ENCODE measurements at places on chromosomes 5 and 9.

DNA sequence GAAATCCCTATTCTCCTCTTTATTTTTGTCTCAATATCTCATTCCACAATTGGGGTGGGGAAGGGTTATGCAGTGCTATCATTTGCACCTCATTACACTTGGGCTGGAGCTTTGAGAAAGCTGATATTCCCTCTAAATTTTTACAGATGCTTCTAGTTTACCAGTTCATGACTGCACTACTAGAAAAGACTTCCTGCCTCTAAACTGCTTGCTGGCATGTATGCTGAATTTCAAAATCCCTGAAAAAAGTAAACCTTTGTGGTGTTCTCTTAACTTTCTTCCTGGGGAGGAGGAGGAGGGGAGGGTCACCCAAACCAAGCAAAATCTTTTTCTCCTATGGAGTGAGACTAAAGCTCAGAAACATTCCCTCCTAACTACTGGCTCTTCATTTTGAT is 45.1 kb downstream of the BNC2 start:
- peak; percentile 85 for DNase-seq

DNA sequence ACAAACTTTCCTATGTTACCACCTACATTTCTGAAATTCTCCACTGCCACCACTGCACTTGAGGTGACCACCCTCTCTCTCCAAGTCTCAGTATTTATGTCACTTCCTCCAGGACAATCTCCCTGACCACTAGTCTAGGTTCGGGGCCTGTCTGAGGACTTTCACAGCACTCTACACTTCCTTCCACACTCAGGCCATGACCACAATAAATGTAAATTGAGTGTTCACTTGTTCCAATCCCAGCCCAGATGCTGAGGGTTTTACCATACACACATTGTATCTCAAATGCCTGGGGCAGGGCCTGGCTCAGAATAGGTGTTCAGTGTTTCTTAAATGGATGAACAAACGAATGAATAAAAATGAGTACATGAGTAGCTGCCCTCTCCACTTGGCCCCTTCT is 26.9 kb upstream of the CCNG1 start:
- no peak for DNase-seq

GRCh38 chr5:116730706-116731105 is 156.1 kb upstream of the SEMA6A start:
- no peak for DNase-seq

GRCh38 chr9:127848756-127849504 is 5.5 kb downstream of the ENG start:
- DNase-seq = no peak

DNA sequence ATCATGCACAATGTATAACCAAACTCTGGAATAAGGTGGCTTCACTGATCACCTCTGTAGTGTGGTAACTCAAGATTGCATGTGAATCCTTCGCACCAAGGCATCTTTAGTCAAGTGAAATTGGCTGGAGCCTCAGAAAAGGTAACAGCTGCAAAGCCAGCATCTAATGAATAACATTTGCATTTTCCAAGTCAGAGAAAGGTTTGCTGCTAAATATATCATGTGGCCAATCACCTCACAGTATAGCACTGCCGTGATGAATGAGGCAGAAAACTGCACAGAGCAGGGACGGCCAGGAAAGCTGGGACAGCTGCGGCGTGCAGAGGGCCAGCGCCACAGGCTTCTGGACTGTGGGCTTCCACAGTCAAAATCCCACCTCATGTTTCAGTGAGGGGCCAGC is 18.5 kb downstream of the MRPS27 start:
- no peak for DNase-seq

DNA sequence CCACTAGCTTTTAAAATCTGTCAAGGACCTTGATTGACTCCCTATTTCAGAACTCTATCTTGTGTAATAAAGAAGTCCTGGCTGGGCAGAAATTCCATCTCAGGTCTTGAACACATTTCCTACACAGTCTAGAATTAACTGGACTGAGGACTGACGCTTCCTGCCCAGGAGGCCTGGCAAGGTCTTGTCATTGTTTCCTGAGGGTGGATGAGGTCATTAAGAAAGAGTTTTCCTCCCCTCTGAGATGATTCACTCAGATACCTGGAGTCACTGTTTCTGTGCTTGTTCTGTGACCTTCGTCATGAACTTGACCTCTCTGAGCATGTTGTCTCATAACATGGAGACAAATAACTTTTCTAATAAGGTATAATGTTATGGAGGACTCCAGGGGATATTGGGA is 10.0 kb downstream of the MTAP start:
- peak; percentile 21 for DNase-seq

DNA sequence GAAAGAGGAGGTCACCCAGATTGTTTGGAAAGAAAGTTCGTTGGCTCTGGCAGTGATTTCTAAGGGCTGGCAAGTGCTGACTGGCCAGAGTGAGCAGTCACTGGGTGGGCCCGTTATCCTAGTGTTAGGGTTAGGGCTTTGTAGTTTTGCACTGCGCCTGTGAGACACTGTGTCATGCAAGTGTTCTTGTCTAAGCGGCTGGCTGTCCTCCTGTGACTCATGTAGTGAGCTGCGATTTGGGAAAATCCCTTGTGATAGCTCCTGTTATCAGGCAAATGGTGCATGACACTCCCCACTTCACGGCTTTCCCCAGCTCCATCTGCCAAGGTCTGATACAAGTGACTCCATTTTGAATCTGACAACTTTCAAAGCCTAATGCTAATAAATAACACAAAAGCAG is 526.0 kb upstream of the ADAMTS16 start:
- no peak for DNase-seq

DNA sequence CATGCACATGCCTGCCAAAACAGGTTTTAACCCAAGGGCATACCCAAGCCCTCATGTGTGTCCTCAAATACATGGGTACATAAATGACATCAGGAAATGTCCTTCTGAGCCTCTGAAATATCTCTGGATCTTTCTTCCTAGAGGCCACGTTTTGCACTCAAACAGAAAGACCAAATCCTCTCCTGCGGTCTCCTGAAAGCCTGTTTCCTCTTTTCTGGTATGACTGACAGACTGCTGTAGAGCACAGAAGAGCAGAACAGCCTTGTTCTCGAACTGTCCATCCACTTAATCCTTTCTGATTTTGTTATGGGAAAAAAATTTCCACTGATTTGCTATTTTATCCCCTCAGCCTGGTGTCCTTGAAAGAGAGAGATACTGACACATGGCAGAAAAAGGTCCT is 107.2 kb downstream of the ASTN2 start:
- DNase-seq = no peak

DNA sequence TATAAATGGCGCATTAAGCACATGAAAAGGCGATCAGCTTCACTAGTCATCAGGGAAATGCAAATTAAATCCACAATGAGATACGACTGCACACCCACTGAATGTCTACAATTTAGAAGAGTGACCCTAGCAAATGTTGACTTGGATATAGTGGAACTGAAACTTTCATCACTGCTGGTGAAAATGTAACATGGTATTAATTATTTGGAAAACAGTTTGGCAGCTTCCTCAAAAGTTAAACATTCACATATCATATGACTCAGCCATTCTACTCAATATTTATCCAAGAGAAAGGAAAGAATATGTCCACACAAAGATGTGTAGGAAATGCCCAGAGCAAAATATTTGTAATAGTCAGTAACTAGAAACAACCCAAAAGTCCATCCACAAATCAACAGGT is 146.5 kb downstream of the LPAR1 start:
- peak; percentile 68 for DNase-seq

DNA sequence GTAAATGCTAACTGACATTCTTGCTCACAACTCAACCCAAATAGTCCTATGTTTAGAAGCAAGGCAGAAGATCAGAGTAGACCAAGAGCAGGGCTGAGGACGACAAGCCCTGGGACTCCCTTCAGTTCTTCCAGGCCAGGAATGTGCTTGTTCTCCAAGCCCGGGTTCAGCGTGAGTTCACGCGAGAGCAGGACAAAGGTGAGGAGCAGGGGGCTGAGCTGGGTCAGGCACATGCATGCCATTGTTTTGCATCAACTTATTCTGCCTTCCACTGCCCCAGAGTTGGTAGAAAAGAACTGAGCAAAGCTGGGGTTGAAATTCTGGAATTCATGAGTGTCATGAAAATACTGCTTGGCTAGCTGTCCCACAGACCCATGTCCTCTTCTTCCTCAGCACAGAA is 206.5 kb downstream of the PAX5 start:
- DNase-seq = no peak

DNA sequence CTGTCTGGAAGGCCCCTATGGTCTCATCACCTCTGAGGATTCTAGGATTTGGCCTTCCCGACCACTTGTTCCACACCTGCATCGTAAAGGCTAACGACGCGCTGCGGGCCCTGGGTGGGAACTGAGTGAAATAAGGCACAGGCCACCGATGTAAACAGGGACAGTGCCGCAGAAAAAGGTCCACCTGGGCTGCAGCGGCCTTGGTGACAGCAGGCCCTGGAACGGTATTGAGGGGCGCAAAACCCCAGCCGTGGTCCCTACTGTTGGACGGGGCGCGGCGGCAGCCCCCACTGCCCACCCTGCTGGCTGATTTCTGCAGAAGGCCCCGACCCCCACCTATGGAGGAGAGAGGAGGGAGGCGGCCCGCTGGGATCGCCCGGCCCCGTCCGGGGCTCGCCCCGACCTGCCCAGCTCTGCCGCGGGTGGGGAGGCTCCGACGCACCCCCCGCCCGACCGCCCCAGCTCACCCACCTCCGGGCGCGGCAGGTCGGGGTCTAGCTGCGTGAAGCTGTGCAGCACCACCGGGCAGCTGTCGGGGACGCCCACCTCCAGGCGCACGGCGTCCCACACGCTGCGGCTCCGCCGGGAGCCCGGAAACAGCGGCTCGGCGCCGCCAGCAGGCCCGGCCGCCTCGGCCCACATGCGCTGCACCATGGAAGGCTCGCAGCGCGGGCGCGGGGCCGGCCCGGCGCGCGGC is 391 bp downstream of the RALGDS start:
- DNase-seq = no peak

DNA sequence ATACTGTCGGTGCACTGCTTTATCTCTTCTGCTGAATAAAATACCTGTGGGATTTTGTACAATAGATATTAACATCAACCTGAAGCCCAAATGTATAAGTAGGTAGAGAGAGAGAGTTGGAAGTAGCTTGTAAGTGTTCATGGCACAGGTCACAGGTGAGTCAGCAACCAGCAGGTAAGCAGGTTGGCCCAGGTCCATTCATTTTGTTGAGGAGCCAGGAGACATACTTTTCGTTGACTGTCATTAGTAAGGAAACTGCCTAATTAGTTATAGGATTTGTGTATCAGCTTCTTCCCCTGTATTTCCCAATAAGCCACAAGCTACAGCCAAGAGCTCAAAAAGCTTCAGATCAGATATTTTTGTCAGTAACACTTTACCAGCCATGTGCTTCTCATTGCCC is 650.8 kb downstream of the IRX1 start:
- no peak for DNase-seq

DNA sequence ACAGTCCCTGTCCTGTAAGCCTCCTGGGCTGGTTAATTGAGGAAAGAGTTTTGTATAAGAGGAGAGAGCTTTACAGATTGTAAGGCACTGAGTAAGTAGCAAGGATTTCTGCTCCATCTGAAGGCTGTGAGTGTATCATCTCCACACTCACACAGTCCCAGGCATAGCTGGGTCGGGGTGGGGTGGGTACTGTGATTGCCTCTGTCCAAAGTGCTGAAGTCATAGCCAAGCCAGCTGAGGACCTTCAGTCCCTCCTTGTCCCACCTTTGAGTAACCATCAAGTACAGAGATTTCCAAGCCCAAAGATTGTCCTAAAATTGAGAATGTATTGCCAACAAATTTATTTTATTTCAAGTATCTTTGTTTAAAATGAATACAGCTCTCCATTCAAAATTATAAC is 5.5 kb upstream of the DNAJB5 start:
- peak; percentile 53 for DNase-seq

- no peak for DNase-seq
These were observed 479.3 kb downstream of the ARHGEF28 start for GRCh38 chr5:74105126-74105780.

GRCh38 chr9:128724744-128725211 is 851 bp upstream of the ZDHHC12 start:
- peak; percentile 70 for DNase-seq

DNA sequence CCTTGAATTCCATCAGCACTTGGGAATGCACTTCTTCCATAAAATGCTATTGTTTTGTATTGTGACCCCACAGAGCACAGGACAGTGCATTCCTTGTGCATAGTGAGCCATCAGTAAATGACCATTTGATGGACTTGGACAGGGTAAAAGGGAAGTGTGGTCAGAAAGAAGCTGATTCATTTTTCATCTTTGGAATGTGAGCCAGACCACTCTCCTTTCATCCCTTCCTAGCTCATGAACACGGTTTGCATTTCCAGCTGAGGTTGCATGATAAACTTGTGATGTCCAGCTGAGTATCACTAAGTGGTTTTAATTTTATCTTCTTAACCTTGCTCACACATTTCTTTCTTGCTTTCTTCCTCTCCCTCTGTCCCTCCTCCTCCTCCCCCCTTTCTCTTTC is 101.3 kb downstream of the NUDT12 start:
- peak; percentile 89 for DNase-seq

DNA sequence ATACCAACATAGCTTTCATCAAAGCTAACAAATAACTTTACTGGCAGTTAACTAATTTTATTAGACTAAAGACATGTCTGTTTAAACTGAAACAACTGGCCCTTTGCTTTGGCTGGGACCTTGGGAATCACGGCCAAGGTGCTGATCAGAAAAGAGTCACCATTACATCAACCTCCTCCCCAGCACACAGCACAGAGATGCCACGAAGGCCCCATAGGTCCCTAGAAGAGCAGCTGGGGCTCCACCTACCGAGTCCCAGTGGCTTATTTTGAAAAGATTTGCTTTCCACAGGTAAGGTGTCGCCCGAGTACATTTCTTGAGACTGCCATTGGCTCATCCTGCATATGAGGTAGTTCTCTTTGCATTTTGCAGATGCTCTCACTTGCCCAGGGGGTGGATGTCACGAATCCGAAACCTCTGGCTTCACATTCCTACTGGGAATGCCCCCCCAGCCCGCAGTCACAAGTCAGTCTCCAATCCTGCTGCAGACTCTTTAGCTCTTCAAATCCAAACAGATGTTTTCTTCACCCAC is 18.8 kb upstream of the HSD17B3 start:
- DNase-seq = no peak

- DNase-seq = peak; percentile 78
These were observed 20.9 kb upstream of the DMXL1 start for GRCh38 chr5:119049824-119050449.

DNA sequence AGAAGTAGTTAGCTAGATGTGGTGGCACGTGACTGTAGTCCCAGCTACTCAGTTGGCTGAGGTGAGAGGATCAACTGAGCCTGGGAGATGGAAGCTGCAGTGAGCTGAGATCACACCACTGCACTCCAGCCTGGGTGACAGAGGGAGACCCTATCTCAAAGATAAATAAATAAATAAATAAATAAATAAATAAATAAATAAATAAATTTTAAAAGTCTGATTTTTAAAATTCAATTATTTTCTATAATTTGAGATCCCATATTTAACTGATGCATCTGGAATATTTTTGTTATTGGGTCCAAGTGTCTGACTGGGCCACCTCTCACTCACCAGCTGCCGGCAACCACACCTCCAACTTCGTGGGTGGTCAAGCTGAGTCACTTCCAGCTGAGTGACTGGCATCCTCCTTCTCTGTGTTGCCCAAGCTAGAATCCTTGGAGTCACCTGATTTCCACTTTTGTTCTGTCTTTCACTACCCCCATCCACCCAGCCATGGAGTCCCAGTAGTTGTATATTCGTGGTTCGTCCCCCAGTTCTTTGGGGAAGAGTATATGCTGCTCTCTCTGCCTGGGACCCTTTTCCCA is 70.9 kb downstream of the EGFLAM start:
- DNase-seq = peak; percentile 18

GRCh38 chr5:51411921-51412325 is 28.7 kb downstream of the ISL1 start:
- no peak for DNase-seq

- peak; percentile 69 for DNase-seq
These were observed 191.6 kb downstream of the C9orf152 start for GRCh38 chr9:110016340-110016739.

- DNase-seq = peak; percentile 98
These were observed 1.4 kb downstream of the ATOSB start for GRCh38 chr9:35114113-35114839.

Measured in fibroblast of upper back skin (primary cell).